Foreskin keratinocyte (primary cell): ENCODE measurements at places on chromosomes 6 and 20. TPM values are rescaled to one million over a fixed set of nuclear protein-coding genes. Genes with fewer than 3 reads are reported as not detected.

DNA sequence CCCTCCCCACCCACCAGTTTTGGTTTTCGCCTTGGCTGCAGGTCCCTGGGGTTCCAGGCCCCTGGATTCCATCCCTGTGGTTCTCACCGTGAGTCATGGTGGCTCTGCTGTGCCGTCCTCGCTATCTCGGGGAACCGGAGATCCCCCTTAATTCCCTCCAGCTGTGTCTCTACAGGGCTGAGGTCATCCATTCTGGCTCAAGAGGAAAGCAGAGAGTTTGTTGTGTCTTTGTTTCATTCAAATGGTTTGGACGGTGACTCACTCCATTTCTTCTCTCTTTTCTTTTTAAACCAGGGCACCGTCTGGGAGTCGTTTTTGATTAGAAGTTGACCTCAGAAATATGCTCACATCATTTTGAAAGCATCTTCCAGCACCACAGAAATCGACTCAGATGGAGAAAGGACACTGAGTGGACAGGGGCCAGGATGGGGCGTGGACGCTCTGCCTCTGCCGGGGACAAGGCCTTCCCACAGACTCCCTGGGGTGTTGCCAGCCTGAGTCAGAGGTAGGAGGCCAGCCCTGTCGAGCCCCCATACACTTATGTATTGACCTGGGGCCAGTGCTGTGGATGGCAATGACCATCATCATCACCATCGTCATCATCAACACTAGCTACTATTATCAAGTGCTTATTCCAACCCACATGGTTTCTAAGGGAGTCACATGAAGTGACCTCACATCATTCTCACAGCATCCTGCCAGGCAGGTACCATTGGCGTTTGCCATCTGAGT, 176.2 kb downstream of the NFATC2 start:
- DNase-seq: peak; percentile 99

DNA sequence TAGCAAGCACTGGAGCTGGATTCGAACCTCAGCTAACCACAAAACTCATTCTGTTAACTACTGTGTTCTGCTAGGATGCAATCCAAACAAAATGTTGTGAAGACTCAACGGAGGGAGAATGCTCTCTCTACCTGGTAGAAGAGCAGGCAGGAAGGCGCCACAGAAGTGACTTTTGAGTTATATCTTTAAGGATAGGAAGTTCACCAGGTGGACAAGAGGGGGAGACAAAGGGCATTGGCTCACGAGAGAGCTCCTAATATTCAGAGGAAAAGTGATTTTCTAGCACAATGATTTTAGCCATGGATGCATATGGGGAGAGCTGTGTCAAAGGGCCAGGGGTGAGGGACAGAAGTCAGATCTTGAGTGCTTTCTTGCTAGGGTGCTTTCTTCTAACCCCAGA, 108.4 kb upstream of the MAFB start:
- DNase-seq: peak; percentile 7

DNA sequence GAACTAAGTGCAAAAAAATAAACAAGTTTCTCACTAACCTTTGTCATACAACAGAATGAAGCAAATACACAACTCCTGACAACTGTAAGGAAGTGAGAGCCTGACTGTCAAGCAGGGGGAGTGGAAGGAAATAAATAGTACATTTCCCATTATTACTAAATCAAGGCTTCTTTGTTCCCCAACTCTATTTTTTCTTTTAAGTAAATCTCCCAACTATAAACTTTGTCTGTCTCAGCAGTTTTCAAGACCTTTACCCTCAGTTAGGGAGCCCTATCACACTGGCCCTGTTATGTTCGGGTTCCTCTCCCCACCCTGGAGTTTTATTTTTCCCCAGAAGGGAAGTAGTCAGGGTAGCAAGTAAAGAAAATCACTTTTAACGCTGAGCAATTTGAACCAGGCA, 24.1 kb upstream of the IPCEF1 start:
- no peak for DNase-seq

DNA sequence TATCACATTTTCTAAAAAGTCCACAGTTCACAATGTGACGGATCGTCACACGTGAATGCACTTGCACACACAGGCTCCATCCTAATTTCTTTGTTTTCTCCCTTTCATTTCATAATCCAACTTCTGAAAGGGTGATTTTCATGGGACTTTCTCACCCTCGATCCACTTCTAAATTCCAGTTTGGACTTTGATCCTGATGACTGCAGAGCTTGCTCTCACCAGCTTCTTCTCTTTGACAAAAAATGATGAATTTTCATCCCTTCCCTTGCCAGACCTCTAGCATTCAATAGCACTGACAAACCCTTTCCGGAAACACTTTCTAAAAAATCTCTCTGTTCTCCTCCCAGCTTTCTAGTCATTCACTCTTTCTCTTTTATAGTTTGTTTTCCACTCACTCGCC, 341.2 kb downstream of the SYNE1 start:
- no peak for DNase-seq

DNA sequence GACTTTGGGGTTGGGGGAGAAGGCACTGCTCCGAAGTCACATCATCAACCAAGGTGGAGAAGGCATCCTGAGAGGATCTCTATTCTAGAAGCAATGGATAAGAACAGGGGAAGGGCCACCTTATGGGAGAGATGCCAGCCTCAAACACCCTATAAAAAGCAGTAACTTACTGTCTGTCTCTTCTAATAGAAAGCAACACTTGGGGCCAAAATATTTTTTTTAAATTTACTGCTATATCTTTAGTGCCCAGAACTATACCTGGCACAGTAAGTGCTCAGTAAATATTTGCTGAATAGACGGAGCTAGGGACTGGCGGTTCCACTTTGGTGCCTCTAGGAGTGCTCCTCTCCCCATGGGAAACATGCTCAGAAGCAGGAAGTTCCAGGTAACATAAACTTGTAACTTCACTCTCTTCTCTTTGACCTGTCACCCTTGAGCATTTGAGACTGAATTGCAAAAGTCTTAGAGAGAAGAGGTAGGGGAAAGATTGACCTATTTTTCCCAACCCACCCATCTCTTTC, 807 bp upstream of the OTOR start:
- no peak for DNase-seq

GRCh38 chr6:125985979-125986300, 400 bp upstream of the TRMT11 start:
- no peak for DNase-seq

- DNase-seq: peak; percentile 39
These were observed 65.2 kb upstream of the RSPO3 start for GRCh38 chr6:127053032-127053874.

DNA sequence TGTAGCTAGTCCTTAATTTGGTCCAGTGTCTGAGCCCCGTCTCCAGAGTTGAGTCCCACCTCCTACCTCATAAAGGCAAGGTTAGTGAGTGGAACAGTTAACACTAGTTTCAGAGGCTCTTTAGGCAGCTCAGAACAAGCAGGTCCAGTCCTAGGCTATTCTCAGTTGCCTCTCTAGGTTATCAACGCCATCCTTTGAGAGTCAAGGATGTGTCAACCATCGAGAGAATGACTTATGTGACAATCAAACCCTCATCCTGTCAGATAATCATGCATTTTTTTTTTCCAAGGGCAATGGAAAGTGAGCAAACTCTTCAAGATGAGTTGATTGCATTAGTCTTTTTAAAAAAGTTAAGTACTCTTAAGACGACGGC, 64.0 kb upstream of the TXNDC5 start:
- DNase-seq: no peak

- DNase-seq: peak; percentile 60
These were observed 1.1 kb downstream of the SOX4 start for GRCh38 chr6:21594416-21595281.

DNA sequence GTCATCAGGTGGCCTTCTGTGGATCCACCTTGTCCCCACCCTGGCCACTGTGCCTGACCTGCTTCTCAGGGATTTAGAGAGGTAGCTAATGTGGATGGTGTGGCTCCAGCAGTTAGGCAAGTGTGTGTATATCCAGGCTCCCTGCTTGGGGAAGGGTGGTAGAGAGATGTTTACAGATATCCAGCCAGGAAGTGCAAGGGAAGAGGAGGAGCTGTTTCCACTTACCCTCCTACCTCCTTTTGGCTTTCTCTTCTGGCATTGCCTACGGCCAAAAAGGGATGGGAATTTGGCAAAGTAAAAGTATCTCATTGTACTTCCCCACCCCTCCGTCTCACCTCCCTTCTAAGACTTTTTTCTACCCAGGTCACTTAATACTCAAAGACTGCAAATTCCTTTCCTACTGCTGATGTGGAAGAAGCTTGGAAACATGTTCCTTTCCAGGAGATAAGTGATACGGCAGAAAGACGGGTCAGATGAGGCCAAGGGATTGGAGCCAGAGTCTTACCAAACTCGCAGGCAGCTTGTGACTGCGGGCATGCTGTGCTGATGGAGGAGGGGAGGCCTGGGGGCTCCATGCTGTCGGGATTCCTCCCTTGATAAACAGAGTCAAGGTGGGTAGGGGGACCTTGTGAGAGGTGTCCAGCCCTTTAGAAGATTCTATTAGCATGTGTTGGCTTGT, 253.4 kb downstream of the PRL start:
- DNase-seq: no peak

- DNase-seq: no peak
These were observed 576.6 kb upstream of the FLRT3 start for GRCh38 chr20:14913896-14914620.

- DNase-seq: no peak
These were observed 206.2 kb downstream of the WDR27 start for GRCh38 chr6:169495601-169496000.

- DNase-seq: no peak
These were observed 32.7 kb upstream of the CST7 start for GRCh38 chr20:24916412-24916811.

- no peak for DNase-seq
These were observed 16.5 kb downstream of the MDFI start for GRCh38 chr6:41654698-41655151.

DNA sequence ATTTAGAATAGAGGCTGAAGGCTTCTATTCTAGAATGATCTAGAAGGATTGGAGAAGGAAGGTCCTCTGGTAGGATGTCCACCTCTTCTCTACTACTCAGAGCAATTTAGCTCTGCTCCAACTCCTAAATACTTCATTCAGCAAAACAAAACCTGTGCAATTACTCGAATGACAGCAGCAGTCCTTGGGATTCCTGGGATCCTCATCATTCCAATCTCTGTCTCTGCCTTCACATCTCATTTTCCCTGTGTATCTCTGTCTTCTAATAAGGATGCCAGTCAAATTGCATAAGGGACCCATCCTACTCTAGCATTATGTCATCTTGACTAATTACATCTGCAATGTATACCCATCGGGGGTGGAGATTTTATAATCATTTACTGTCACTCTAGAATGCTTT, 5.5 kb upstream of the AIG1 start:
- DNase-seq: no peak

GRCh38 chr20:17189976-17190695, 36.7 kb upstream of the PCSK2 start:
- no peak for DNase-seq

DNA sequence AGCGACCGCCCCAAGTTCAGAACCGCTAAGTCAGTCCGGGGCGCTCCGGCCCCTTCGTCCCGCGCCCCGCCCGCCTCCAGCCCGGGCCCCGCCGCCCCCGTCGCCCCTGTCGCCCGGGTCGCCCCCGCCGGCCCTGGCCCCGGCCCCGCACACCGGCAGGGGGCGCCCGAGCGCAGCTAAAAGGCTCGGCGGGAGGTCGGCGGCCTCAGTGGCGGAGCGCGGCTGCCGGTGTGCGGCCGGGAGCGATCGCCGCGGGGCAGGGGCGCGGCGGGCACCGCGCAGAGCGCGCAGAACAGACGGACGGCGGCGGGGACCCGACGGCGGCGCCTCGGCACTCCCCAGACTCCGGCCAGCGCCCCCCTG, at the start of gene FNDC1:
Gene FNDC1 (plus strand): TSS at position 208 of the 363 bp plus-strand sequence. CDS start 197 bp downstream, outside the sequence.
- no peak for DNase-seq

GRCh38 chr6:31479151-31479932, 18.6 kb upstream of the MICB start:
- no peak for DNase-seq

DNA sequence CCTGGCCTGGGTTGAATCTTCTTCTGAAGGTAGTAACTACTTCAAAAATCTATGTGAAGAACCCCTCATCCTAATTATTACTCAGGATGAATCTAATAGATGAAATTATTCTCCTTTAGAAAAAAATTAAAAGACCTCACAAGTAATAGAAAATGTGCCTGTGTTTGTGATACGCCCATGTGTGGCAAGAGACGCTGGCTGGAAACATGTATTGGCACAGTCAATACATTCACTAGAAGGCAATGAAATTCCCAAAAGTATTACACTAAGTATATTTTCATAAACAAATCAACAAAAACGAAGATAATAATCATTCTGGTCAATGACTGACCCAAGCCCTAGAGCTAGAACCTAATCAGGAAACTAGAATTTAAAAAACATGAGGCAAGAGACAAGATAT, 64.0 kb downstream of the B4GALT5 start:
- DNase-seq: no peak

GRCh38 chr6:24255676-24256075, 102.2 kb downstream of the DCDC2 start:
- DNase-seq: no peak

GRCh38 chr6:108294297-108294726, 542 bp upstream of the AFG1L start:
- DNase-seq: no peak

PSMB9 gene
- 33.9 and 44.1 TPM in 2 replicates for total RNA-seq

NRN1 gene
- total RNA-seq: not detected in 2 replicates

EPB41L1 gene
- total RNA-seq: 1.5 and 2.0 TPM in 2 replicates

LAMA5 gene
- total RNA-seq: 72.6 and 87.7 TPM in 2 replicates
